ENCODE measurements at places on chromosomes 16 and 17.

DNA sequence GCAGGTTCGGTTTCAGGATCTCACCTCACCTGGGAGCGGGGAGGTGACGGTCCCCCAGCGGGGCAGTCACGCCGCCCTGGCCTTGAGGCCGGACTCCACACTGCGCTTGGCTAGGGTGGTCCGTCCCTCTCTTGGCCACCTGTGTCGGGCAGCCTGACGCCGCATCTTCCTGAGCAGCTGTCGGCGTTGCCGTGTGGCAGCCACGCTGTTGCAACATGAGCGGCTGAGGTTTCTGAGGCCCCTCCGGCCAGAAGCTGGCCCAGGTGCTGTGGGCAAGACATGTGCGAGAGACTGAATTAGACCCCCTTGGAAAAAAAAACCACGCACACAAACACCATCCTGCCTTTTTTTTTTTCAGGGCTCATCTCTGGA is 49.2 kb downstream of the IRF8 start:
- DNase-seq, result no peak

- no peak for DNase-seq
Measured at GRCh38 chr16:56828647-56829046, 36.4 kb upstream of the SLC12A3 start.

DNA sequence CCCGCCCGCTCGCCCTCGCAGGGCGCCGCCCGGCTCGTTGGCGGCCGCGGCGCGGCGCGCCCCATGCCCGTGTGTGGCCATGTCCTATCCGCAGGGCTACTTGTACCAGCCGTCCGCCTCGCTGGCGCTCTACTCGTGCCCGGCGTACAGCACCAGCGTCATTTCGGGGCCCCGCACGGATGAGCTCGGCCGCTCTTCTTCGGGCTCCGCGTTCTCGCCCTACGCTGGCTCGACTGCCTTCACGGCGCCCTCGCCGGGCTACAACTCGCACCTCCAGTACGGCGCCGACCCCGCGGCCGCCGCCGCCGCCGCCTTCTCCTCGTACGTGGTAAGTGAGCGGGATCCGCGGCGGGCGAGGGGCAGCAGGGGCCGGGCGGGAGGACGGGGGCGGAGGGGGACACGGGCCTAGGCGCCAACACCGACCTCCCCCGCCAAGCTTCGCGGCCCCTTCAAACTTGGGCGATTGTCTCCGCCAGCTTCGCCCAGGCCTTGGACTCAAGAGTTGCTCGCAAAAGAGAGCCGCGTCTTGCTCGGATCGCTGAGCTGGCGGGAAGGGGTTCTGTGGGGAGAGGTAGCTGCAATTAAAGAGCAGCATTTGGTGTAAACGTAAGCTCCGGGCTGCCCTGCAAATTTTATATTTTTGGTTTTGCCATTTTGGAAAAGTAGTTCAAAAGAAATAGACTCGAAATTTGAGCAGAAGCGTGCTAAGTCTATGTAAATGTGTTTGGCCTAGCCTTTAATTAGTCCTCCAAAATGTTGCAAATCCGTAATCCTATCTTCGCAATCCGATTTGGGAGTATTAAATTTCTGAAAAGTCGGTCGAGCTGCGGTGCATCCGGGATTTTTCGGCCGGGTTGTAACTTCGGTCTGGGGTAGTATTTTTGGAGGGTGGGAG is 702 bp downstream of the IRX5 start:
- DNase-seq, result peak; percentile 65

- DNase-seq, result no peak
Measured at GRCh38 chr16:65510850-65511249, 389.0 kb upstream of the CDH11 start.

DNA sequence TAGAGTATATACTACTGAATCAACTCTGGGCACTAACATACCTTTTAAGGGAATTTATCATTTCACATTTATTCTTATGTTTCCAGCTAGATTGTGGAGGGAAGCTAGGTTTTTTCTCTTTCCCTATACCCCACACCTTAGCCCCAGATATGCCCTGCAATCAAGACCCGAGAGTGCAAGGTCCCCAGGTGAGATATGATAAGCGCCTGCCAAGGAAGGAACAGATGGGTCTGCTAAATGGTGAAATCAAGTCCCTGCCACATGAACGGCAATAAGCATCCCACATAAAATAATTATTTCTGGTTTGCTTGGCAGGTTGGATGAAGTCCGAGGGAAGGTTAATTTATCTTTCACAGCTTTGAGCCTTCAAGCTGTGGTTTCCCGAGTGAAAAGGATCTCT is 195.5 kb downstream of the TOX3 start:
- DNase-seq, result no peak

All from H54 (cell line).